ENCODE measurements at places on chromosomes 5 and 9. TPM values are rescaled to one million over a fixed set of nuclear protein-coding genes. Genes with fewer than 3 reads are reported as not detected.

DMRT2 gene
- not detected for total RNA-seq

IL13 gene
- 0.65 TPM for total RNA-seq

GAS1 gene
- 0.32 TPM for total RNA-seq

DBN1 gene
- total RNA-seq = 22.7 TPM

DNA sequence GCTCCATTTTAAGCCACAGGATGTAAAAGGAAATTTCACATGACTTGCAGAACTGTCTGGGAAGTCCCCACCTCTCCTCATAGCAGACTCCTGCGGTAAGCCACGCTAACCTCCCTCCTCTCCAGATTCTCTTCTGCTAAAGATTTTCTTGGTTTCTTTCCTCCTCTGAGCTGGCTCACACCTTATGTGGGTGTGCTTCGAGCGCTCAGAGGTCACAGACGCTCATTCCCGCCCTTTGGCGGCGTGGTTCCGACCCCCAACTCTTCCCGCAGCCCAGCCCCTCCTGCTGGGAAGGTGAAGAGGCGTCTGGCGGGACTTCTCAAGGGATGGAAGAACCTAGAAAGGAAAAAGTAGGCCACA is 32.9 kb upstream of the CDK20 start:
- H3K4me3 ChIP-seq = no peak overlapping the region
- no peaks in the 10 kb centered on the region for H3K36me3 ChIP-seq
- H3K27ac ChIP-seq = no peak overlapping the region
- peaks cover 2% of the 10 kb centered on the region for H3K4me1 ChIP-seq

- peaks cover 64% of the 10 kb centered on the region for H3K4me1 ChIP-seq
- H3K4me3 ChIP-seq = no peak overlapping the region
- no peaks in the 10 kb centered on the region for H3K27me3 ChIP-seq
- H3K27ac ChIP-seq = peak overlapping the region; percentile 34
- H3K36me3 ChIP-seq = peaks cover 77% of the 10 kb centered on the region
- no peak for DNase-seq
Measured at GRCh38 chr5:172123269-172123692, 64.7 kb downstream of the STK10 start.

GRCh38 chr5:135194573-135195269 is 160.7 kb upstream of the PITX1 start:
- peaks cover 9% of the 10 kb centered on the region for H3K4me1 ChIP-seq
- H3K4me3 ChIP-seq = no peak overlapping the region
- DNase-seq = no peak
- H3K36me3 ChIP-seq = no peaks in the 10 kb centered on the region

DNA sequence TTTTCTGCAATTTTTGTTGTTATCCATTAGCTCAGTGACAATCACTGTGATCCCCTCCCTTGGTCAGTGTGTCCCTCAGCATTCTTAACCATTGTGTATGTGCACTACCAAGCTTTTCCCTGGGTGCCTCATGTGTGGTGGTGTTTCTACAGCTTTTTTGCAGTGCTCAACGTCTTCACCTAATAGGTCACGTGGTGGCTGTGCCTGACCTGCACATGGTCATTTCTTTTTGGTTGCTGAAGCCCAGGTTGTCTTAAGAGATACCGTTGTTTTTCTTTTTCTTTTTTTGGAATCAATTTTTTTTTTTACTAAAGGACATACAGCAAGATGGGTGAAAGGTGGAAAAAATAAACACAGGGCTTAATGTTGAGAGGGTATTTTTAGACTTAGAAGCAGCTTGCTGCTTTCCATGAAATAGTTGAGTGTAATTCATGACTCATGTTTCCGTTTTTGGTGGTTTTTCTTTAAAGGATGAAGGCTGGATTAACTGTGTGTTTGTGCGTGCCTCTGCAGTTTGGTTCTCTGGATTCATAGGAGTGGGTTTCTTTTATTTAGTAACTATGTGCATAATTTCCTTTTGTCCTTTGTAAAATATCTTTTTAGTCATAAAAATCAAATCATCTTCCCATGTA is 22.2 kb downstream of the SH3GL2 start:
- H3K27me3 ChIP-seq = no peaks in the 10 kb centered on the region
- no peaks in the 10 kb centered on the region for H3K36me3 ChIP-seq
- no peaks in the 10 kb centered on the region for H3K4me1 ChIP-seq
- DNase-seq = no peak

DNA sequence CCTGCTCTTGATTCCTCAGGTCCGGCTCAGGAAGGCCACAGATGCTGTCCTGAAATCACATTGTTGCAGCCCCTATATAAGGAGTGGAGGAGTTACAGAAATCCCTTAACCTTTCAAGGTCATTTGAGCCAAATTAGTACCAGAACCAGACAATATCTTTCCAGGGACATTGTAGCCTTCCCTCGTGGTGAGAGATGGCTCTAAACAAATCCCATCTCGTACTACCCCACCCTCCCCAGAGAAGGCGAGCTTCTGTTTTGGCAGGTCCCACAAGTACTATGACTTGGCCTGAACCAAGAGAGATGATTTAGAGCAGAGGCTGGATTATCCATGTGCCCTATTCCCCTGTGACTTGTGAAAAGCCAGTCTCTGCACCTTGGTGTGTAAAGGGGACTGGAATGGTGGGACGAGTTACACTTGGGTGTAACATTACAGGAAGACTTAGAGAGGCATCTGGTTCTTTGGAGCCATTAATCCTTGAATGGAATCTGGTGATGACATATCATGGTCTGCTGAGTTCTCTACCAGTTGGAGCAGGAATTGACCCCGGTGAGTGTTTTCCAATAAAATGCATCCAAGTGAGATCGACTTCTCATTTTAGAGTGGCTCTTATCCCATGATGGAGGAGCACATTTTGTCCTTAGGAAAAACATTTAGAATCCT is at the start of gene FAM240B:
TSS of gene FAM240B (minus strand) at position 51 of the 663 bp plus-strand sequence. CDS start 16,134 bp downstream, outside the sequence.
- H3K27me3 ChIP-seq = no peaks in the 10 kb centered on the region
- H3K4me3 ChIP-seq = no peak within 1 kb of the TSS
- DNase-seq = no peak
- H3K4me1 ChIP-seq = no peaks in the 10 kb centered on the region
- H3K27ac ChIP-seq = no peak within 1 kb of the TSS

DNA sequence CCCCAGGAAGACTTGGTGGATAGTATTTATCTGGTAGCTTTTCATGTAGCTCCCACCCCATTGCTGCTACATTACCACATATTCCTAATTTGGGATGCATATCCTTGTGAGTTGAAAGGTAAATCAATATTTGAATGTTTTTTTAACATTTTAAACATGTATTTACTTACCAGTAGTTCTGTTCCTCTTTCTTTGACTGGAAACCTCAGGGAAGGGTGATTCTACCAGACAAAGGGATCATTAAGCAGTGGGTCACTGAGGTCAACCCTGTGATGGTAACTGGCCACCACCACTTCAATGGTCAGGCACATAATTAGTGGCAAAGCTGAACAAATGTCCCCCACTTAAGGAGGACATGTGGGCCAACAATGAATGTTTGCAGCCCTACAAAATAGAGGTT is 27.2 kb upstream of the KLF9 start:
- no peak overlapping the region for H3K27ac ChIP-seq
- DNase-seq = no peak
- H3K4me1 ChIP-seq = no peaks in the 10 kb centered on the region
- H3K4me3 ChIP-seq = no peak overlapping the region
- H3K36me3 ChIP-seq = no peaks in the 10 kb centered on the region
- no peaks in the 10 kb centered on the region for H3K27me3 ChIP-seq

GRCh38 chr9:20199111-20199510 is 410.3 kb upstream of the SLC24A2 start:
- no peaks in the 10 kb centered on the region for H3K27me3 ChIP-seq
- H3K36me3 ChIP-seq = no peaks in the 10 kb centered on the region
- H3K4me1 ChIP-seq = no peaks in the 10 kb centered on the region
- DNase-seq = no peak

DNA sequence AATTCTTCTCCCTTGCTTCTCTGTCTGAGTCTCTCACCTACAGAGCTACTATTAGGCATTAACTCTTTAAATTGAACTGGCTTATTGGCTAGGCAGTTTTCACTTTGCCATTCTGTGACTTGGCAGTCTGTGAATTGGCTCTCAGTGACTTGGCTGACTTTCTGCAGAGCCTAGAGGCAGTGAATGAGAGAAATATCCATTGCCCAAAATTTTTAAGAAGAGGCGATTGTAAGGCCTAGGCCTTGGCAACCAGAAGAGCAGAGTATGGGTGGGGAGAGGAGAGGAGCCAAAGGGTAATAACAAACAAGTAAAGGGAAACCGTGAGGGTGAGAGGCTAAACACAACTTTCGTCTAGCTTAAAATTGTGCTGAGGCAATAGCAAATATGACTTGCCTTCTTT is 176.7 kb downstream of the PRR16 start:
- H3K4me3 ChIP-seq = no peak overlapping the region
- no peaks in the 10 kb centered on the region for H3K27me3 ChIP-seq
- H3K27ac ChIP-seq = no peak overlapping the region
- no peak for DNase-seq
- no peaks in the 10 kb centered on the region for H3K4me1 ChIP-seq
- no peaks in the 10 kb centered on the region for H3K36me3 ChIP-seq

DNA sequence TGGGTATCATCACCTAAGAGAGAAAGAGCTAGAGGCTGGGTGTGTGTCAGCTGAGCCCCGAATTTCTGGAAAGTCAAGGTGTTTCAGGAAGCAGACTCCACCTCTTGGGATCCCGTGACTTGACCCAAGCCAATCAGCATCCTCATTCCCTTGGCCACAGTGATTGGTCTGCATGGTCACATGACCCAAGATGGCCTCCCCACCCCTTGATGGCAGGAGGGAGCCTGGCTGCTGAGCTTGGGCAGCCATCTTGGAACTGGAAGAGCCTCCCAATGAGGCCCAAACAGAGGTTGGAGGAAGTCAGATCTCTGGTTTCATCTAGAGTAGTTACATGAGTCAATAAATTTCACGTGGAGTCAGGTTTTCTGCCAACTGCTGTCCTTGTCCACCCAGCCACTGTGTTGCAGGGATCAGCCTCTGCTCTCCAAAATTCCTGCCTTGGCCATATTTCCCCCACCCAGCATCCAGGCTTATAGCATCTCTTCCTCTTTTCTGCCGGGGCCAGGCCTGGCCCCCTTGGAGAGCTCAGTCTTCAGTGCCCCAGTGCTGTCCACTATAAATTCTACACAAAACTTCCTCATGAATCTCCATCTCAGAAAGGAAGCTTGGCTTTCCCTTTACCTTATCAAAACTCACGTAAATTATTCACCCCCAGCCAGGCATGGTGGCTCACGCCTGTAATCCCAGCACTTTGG is 17.2 kb upstream of the SUSD3 start:
- no peaks in the 10 kb centered on the region for H3K27me3 ChIP-seq
- H3K27ac ChIP-seq = peak overlapping the region; percentile 18
- H3K4me1 ChIP-seq = peaks cover 68% of the 10 kb centered on the region
- H3K4me3 ChIP-seq = no peak overlapping the region
- no peak for DNase-seq

DNA sequence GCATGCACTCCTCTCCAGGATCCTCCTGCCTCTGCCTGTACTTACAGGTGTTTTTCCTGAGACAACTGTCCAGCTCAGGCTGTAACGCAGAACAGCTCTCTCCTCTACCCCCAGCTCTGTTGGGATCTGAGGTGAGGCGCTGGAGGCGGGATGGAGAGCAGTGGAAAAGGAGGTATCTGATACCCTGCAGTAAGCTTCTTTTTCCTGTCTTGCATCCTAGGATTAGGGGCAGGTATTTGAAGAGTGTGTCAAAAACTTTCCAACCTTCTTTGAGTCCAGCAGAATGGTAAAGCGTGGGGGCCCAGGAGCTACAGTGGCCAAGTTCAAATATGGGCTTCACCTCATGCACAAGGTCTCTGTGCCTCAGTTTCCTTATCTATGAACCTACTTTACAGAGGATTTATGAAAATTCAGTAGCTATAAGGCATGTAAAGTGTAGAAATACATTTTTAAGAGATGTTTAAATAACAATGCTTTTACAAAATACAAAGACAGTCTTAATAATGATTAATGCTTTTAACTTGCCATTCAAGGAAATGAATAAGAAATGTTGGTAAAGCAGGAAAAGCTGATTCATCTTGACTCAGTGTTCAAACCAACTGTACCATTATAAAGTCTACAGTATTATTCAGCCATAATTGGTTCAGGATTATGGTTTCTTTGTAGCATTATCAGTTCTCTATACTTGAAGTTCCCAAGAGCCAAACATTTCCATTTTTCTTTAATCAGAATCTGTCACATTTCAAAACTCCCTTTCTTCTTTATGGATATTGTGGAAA is 26.1 kb downstream of the MAP1B start:
- H3K4me1 ChIP-seq = no peaks in the 10 kb centered on the region
- H3K27me3 ChIP-seq = peaks cover 9% of the 10 kb centered on the region
- no peak for DNase-seq
- H3K4me3 ChIP-seq = no peak overlapping the region

- peak overlapping the region; percentile 62 for H3K27ac ChIP-seq
- H3K36me3 ChIP-seq = no peaks in the 10 kb centered on the region
- no peaks in the 10 kb centered on the region for H3K27me3 ChIP-seq
- peaks cover 10% of the 10 kb centered on the region for H3K4me1 ChIP-seq
- no peak for DNase-seq
Measured at GRCh38 chr5:14665101-14665822, 744 bp downstream of the OTULIN start.

DNA sequence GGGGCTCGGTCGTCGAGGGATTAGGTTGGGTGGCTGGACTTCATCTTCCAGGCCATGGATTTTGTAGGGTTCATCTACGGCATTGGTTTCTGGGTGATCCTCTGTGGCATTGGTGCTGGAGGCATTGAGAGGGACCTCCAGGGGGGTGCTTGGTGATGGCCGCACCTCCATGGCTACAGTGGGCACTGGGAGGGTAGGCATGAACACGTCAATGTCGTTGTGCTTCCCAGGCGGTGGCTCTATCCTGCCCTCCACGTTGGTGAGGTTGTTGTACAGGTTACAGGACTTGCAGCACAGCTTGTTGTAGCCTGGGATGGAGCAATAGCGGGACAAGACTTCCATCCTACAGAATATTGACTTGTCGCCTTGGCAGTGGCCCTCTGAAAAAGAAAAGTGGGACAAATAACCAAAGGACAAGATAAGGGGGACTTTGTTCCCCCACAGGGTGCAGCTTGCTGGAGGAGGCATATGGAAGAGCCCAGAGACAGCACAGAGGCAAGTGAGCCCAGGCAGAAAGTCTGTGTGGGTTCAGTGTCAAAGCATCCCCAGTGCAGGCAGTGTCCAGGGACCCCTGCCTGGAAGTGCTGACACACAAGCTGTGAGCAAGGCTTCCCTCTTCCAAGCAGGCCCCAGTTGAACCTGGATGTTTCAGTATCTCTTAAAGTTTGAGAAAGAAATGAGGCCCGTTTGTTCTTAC is 53.9 kb downstream of the ZNF354C start:
- H3K27me3 ChIP-seq = no peaks in the 10 kb centered on the region
- no peak overlapping the region for H3K4me3 ChIP-seq
- H3K36me3 ChIP-seq = no peaks in the 10 kb centered on the region

GRCh38 chr9:128088253-128088945 is 20.4 kb downstream of the SLC25A25 start:
- peaks cover 61% of the 10 kb centered on the region for H3K4me1 ChIP-seq
- peak; percentile 43 for DNase-seq
- H3K4me3 ChIP-seq = no peak overlapping the region
- no peaks in the 10 kb centered on the region for H3K36me3 ChIP-seq

DNA sequence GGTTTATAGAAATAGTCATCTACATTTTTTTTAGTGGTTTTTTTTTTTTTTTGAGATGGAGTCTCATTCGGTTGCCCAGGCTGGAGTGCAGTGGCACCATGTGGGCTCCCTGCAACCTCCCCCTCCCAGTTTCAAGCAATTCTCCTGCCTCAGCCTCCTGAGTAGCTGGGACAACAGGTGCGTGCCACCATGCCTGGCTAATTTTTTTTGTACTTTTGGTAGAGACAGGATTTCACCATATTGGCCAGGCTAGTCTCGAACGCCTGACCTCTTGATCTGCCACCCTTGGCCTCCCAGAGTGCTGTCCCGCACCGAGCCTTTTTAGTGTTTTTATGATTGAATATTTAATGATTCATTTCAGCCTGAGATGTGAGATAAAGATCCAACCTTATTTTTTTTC is 27.3 kb downstream of the ANKRD33B start:
- H3K36me3 ChIP-seq = no peaks in the 10 kb centered on the region
- DNase-seq = no peak
- no peak overlapping the region for H3K27ac ChIP-seq
- H3K4me1 ChIP-seq = no peaks in the 10 kb centered on the region
